ENCODE measurements at places on chromosomes 1 and 21.

DNA sequence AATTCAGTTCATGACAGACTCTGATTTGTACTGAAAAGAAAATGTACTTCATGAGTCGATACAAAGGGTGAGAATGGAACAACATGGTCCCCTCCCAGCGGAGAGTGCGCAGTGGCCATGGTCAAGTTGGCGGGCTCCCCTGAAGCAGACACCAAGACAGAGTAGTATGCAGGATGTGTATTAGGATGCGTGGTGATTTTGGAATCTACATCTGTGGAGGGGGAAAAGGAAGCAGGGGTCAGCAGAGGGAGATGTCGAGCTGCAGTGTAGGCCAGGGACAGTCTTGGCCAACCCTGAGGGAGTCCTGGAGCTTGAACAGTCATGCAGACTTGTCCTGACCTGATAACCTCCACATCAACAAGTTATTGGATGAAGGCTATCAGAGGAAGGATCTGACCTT, 481.0 kb downstream of the OMA1 start:
- DNase-seq: no peak

- DNase-seq: peak; percentile 90
Observed at GRCh38 chr1:174964261-174964971, 35.3 kb upstream of the CACYBP start.

- DNase-seq: no peak
Observed at GRCh38 chr1:245501633-245502032, 346.8 kb downstream of the KIF26B start.

DNA sequence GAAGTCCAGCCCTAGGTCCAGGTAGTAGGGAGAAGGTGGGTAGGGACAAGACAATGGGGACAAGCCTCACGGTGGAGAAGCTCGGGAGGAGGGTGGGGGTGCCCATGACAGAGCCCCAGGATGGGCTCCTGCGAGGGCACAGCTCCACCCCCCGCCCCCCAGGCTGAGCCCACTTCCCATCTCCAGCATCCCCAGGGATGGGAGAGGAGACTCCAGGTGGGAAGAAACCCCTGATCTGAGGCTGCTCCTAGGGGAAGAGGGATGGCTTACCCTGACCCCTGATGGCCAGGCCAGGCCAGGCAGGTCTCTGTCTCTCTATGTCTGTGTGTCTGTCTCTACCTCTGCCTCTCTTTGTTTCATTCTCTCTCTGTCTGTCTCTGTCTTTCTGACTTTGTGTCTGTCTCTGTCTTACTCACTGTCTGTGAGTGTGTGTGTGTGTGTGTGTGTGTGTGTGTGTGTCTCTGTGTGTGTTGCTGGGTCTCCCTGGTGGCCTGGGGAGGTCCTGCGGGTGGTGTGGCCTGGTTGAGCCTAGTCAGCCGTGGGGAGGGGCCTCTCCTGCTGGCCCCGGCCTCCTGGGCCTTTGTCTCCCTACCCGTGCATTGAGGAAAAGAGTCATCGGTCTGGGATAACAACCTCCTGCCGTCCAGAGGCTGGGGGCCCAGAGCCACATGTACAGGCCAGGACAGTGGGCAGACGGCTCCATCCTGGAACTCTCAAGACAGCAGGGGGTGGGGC, 45.7 kb downstream of the WNT9A start:
- no peak for DNase-seq

GRCh38 chr1:150429805-150430204, 57.4 kb upstream of the TARS2 start:
- peak; percentile 43 for DNase-seq

- DNase-seq: peak; percentile 68
Observed at GRCh38 chr1:58620926-58621325, 43.9 kb upstream of the TACSTD2 start.

All from inflammatory macrophage treated with lipopolysaccharide for 4 hours (primary cell).